Activated naive CD4-positive, alpha-beta T cell treated with anti-CD3 and anti-CD28 coated beads, Interleukin-2, amount 50 U/mL, for 72 hours (primary cell): ENCODE measurements at places on chromosomes 12 and 14. TPM values are rescaled to one million over a fixed set of nuclear protein-coding genes. Genes with fewer than 3 reads are reported as not detected.

PAH gene
- 0.32 TPM for total RNA-seq

DNA sequence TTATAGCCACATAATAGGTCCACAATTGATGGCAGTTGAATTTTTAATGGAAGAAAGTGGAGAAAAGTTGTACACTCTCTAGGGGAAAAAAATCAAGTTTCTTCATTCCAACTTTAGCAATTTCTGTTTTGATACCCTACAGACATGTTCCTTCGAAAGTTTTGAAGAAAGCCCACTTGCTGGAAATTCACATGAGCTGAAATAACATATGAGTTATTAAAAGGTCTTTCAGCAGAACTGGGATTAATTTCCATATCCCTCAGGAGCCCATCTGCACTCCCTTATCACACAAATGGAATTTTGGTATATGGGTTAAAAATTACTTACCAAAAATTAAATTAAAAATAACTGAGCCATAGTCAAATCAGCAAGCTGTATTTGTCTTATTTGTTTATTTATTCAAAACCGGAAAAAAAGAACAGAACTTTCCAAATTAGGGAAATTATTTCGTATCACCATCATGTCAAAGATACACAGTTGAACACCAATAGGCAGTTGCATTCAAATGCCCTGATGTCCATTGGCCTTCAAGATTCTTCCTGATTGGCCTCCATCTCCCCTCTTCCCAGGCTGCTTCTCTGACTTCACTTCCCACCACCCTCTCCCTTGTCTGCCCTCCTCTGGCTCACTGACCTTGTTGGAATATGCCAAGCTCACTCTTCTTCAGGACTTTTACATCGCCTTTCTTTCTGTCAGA, 445.5 kb downstream of the EGLN3 start:
- no peak for DNase-seq

DNA sequence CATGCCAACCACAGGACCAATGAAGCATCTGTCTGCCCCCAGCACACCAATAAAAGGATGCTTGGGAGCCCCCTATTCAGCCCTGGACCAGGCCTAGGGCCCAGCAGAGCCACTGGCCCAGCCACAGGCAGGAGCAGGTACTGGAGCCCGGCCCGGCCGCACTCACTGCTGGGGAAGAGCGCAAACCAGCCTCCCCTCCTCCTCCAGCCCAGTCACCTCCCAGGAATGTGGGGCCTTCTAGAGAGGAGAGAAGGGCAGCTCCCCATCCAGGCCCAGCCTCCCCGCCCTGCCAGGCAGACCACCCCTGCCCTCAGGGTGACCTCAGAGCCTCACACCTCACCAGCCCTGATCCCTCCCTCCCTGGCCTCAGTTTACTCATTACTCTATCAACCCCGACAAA, 56.2 kb downstream of the CCNK start:
- DNase-seq, result no peak

- no peak for DNase-seq
These were observed 225.0 kb downstream of the GXYLT1 start for GRCh38 chr12:41919526-41920261.

SMCO2 gene
- total RNA-seq, result not detected

DNA sequence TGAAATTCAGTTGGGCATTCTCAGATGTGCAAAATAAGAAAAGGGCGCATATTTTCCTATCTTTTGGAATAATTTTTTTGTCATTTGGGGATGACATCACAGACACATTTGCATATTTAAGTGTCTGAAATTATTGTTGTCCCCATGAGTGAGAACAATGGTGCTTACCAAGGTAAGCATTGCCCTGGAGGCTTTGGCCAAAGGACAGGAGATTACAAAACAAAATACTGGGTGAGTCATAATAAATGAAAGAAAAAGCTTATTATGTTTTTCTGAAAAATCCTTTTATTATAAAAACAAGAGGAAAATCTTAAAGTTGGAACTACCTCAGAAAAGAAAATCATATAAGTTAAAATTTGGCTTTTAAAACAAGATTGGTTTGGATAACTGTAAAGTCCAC, 254.9 kb downstream of the BTG1 start:
- no peak for DNase-seq
